ENCODE measurements at places on chromosomes 12 and 14.
A peak's percentile ranks its signal among the peaks of the same experiment; 100 is the strongest.

- DNase-seq = no peak
These were observed 136.9 kb upstream of the PARP11 start for GRCh38 chr12:4009979-4010704.

- no peak for DNase-seq
These were observed 59.7 kb downstream of the CAPZA3 start for GRCh38 chr12:18797604-18798003.

GRCh38 chr12:96359328-96359727 lies 40.9 kb downstream of the CDK17 start:
- no peak for DNase-seq

GRCh38 chr14:67571275-67571990 lies 28.6 kb downstream of the PIGH start:
- DNase-seq = peak; percentile 21

DNA sequence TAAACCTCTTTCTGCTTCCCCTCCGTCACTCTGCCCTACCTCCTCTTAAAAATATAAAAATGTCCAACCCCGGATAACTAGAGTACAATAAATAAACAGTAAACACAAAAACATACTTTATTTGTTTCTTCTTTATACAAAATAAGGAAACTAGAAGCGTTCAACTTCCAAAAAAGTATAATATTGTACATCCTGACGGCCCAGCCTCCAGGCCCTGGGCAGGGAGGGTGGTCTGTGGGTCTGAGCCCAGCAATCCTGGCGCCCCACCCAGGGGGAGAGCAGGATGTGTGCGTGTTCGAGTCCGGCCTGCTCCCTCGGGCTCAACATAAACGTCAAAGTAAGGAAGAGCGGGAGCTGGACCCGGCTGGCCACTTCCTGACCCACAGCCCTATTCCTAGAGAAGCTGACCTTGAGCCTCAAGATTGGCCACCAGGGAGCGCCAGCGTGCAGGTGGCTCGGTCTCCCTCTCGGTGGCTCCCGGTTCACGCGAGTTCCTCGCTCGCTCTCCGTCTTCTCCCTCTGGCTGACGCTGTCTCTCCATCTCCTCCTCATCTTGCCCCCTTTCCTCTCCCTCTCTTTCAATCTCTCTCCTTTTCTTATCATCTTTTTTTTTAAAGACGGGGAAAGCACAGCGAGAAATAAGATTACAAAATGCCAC lies 9.4 kb downstream of the LHX5 start:
- DNase-seq = peak; percentile 71

DNA sequence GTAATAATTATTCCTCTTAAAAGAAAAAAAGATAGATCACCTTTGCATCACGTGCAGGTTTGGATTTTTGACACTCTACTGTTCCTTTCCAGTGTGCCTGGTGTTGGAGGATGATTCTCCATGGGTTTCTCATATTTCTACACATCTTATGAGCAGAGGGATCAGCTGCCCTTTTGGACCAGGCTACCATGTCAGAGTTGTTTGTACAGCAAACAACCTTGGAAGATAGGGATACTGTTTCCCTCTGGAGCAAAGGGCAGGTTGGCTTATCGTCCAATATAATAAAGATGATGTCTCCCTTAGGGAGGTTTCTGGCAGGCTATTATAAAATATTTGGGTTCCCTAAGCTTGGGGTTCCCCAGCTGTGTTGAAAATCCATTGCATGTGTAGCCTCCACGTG lies 42.1 kb downstream of the DAO start:
- DNase-seq = no peak

DNA sequence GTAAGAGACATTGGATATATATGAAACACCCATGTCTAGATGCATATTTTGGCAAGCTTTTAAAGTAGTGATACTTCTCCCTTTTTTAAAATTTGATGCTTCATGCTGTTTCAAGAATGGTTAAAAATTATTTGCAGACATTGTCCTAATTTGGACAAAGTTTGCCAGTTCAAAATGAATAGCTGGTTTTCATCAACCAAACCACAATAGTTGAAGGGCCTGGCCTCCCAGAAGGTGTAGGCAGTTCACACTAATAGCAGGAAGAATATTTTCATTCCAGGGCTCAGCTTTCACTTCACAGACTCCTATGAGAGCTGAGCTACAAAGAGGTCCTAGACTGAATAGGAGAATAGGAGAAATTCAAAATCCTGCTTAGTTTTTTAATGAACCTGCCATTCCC lies 78.7 kb downstream of the STXBP6 start:
- DNase-seq = no peak

DNA sequence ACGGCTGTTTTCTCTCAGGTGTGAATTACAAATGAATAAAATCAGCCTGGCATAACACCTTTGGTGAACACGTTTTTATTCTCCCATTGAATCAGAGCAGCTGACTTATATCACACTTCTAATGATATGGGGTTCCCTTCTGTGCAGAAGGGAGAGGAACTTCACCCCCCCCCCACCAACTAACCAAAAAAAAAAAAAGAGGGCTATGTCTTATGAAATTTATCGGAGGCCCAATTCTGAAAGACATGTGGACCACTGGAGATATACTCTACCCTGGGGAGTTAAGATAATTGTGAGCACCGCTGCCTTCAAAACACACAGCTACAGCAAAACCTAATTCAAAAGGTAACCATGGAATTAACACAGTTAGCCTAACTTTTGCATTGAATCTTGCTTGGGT lies 4.6 kb downstream of the BCL11B start:
- no peak for DNase-seq

DNA sequence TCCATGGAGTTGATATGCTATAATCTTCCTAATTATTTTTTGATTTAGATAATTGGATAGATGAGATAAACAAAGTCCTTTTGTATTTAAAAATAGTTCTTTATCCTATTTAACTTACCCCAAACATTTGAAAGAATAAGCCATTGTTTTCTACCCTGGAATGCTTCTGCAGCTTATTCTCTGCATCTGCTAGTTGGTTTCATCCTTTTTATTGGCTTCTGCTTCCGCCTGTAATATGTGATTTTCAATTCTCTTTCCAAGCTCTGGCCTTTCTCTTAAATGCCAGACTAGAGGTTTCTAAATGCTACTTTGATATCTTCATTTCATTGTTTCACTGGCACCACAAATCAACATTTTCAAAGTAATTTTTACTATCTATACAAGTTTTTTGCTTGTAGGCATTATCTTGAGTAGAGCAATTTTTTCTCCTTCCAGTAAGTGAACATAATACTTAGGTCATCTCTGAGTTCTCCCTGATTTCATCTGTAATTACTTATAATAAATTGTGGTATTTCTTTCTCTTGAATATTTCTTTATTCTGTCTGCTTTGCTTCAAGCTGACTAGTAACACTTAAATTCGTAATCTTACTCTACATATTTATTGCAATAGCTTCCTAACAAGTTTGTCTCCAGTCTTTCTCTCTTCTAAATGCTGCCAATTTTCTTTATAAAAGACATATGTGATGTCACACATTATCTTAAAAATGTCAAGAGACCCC lies 958.4 kb downstream of the SLC6A15 start:
- DNase-seq = no peak

- DNase-seq = no peak
These were observed 132.2 kb upstream of the HIF1A start for GRCh38 chr14:61563162-61563511.

- DNase-seq = no peak
These were observed 41.8 kb downstream of the CACNA1C start for GRCh38 chr12:2094597-2094996.

DNA sequence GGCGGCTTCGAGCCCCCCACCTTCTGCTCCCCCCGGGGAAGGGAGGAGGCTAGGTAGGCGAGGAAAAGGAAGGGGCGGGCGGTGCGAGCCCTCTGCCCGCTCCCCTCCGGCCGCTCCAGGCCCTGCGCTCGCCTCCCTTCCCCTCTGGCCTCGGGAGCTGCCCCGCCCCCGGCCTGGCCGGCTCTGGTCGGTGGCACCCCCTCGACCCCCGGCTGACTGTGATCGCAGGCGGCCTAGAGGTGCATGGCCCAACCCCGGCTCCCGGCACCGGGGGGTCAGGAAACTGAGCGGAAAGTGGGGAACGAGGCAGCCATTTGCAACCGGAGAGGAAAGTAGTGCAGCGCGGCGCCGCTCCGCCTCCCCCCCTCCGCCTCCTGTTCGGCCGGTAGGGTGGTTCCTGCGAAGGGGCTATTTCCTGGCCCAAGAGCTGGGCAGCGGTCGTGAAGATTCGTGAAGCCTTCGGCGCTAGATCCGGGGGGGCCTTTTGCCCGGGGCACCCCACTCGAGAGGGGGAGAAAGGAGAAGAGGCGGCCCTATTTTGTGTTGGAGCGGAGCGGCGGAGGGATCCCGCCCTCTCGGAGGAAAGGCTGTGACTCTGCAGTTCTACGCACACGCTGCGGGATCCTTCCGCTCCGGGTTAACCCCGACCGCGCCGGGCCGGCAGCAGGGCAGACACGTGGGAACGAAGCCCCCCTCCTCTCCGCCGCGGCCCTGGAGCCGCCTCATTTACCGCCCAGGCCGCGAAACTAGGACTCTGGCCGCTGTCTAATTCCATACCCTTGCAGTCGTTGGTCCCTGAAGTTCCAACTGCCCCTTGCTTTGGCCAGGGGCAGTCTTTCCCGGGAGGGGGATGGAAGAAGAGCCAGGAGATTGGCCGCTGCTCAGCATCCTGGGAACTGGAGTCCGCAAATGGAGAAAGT lies at the start of gene KMT2D:
KMT2D (minus strand) TSS at position 558 of the 920 bp plus-strand sequence. CDS start 5,470 bp downstream, outside the sequence.
- DNase-seq = peak; percentile 89

DNA sequence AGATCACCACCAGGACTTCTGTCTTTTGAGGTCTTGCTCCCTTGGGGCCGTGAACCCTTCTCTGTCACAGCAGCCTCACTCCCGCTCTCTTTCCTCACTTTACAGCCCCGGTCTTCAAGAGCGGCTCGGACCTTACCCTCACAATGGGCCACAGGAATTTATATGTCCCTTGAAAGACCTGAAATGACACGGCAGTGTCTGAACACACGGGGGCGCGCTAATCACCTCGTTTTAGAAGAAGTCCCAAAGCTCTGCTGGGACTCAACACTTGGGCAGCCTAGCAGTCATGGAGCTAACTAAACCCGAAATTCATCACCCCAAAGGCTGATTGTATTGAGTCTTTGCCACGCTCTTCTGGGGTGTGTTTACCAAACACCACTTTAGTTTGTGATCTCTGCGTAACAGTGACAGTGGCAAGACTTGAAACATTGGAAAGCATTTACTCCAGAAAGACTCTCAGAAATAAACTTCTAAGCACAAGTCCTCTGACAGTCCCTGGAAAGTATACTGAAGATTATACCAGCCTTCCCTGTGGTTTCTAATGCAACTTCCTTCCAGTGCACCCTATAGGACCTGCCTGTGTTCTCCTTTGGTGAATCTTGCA lies 29.0 kb downstream of the SERPINA11 start:
- DNase-seq = peak; percentile 33

DNA sequence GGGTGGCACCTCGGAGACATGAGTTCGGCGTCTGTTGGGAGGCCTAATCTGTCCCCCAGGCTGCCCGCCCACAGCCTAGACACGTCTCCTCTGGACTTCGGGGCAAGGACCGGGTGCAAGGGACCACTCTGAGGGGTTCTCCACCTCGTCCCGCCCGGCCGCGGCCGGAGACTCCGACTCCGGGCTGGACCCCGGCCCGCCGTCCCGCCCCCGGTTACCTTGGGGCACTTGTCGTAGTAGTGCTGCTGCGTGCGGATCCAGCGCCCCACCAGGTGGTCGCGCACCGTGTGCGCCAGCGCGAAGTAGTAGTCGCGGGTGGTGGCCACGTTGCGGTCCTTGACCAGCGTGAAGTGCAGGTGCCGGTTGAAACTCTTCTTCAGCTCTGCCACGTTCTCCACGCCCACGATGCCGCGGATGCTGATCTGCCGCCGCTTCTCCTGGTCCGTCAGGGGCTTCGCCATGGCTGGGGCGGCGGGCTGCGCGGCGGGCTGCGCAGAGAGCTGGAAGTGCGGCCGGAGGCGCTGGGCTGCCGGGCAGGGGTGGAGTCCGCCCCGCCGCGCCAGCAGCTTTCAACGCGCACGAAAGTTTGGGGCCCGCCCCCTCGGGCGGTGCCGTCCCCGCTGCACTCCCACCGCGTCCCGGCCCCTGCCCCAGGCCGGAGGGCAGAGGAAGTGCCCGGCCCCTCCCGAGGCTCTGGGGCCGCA lies at the start of gene PYGL:
PYGL (minus strand) TSS at position 541 of the 704 bp plus-strand sequence; CDS start at position 461, 80 bp downstream.
- DNase-seq = no peak

DNA sequence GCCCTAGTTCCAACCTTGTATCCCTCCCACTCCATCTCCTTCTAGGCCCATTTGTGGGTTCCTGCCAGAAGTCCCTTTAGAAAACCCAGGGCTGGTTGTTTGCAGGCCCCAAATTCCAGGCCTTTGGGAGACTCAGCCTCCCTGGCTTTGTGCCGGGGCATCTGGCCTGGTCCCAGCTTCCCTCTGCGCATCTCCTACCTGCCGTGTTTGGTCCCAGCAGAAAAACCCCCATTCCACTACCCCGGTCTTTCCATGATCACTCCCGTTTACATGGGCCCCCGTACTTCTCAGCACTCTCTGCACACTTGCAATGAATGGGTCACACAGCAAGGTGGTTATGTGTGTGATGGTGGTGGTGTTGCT lies 15.3 kb downstream of the KMT5A start:
- no peak for DNase-seq

- DNase-seq = no peak
These were observed 83.2 kb upstream of the FERMT2 start for GRCh38 chr14:53034036-53034435.

GRCh38 chr12:74418573-74418972 lies 119.1 kb upstream of the ATXN7L3B start:
- no peak for DNase-seq

DNA sequence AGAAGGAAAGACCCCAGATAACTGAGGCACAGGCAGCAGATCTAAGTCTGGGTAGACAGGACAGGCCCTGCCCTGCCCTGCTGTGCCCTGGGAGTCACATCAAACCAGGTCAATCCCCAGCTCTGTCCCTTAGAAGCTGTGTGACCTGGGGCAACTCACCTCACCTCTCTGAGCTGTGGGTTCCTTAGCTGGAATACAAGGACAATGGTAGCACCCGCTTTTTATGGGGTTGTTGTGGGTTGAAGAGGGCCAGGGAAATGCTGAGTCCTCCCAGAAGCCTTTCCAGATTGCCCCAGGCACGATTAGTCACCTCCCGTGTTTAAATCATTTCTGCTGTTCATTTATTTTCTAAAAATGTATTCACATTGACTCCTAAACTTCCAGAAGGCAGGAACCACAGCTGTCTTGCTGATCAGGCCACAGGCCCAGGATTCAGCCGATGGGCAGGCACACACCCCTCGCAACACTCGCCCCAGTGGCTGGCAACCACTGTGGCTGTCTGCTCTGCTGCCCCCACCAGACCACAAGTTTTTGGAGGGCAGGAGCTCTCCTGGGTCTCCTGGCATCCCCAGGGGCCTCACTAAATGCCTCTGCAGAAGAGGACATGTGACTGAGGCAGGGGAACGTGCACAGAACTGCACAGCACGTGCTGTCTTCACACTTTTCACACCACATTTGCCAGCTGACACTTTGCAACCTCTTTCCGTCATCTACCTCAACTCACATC lies 3.0 kb downstream of the SELPLG start:
- DNase-seq = no peak

DNA sequence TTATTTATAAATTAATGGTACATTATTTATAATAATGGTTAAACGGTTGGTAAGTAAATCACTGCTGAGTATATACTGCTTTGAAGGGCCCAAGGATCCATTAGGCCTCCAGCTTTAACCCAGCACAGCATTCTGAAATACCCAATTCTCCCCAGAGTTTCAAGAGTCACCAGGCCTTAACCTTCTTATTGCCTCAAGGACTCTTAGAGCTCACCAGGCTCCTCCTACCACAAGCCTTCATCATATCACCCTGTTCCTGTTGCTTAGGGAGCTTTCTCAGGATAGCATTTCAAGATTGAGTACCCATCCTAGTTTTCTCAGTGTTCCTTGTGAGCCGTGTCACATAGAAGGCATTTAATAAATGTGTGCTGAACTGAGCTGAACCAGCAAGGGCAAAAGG lies 242.5 kb downstream of the FBXL14 start:
- no peak for DNase-seq

All from renal cortex interstitium (tissue), 15 donors.